ENCODE measurements at places on chromosomes 13 and 19. TPM values are rescaled to one million over a fixed set of nuclear protein-coding genes. Genes with fewer than 3 reads are reported as not detected.

KIR2DL3 gene
- total RNA-seq, result not detected

NLRP11 gene
- not detected for total RNA-seq

POU2F2 gene
- 145 TPM for total RNA-seq

ATXN8OS gene
- total RNA-seq, result not detected

SHISA2 gene
- not detected for total RNA-seq

LILRA1 gene
- not detected for total RNA-seq

CPB2 gene
- not detected for total RNA-seq

LIM2 gene
- total RNA-seq, result not detected

STOML3 gene
- total RNA-seq, result not detected

ZNF222 gene
- 7.5 TPM for total RNA-seq

ZNF625 gene
- total RNA-seq, result 9.8 TPM

C19orf33 gene
- total RNA-seq, result 2.0 TPM

ANKLE1 gene
- total RNA-seq, result 6.2 TPM

LPAR6 gene
- total RNA-seq, result 1.0 TPM

IRGC gene
- not detected for total RNA-seq

NFIX gene
- total RNA-seq, result 4.8 TPM

S1PR4 gene
- 129 TPM for total RNA-seq

IGLON5 gene
- total RNA-seq, result not detected

SEMA6B gene
- 0.46 TPM for total RNA-seq

UHRF1 gene
- 0.29 TPM for total RNA-seq

TFPT gene
- 10.4 TPM for total RNA-seq

PTBP1 gene
- total RNA-seq, result 304 TPM
